Heart left ventricle (tissue), 16 donors: ENCODE measurements at places on chromosomes 16 and 17. TPM values are rescaled to one million over a fixed set of nuclear protein-coding genes. Genes with fewer than 3 reads are reported as not detected.

- DNase-seq = peak; percentile 62
These were observed 318.9 kb downstream of the MAP2K6 start for GRCh38 chr17:69733171-69734012.

- no peak for DNase-seq
These were observed 148.2 kb downstream of the C16orf78 start for GRCh38 chr16:49521734-49522325.

- no peak for DNase-seq
These were observed 385.2 kb downstream of the NPIPA8 start for GRCh38 chr16:17951378-17951777.

GRCh38 chr16:30113711-30114333 lies 485 bp upstream of the GDPD3 start:
- no peak for DNase-seq

GRCh38 chr17:2649191-2649590 lies 55.7 kb downstream of the PAFAH1B1 start:
- DNase-seq = no peak

GRCh38 chr17:17800504-17801021 lies 36.2 kb downstream of the SREBF1 start:
- no peak for DNase-seq

GRCh38 chr16:80144191-80144590 lies 396.6 kb upstream of the DYNLRB2 start:
- DNase-seq = no peak

DNA sequence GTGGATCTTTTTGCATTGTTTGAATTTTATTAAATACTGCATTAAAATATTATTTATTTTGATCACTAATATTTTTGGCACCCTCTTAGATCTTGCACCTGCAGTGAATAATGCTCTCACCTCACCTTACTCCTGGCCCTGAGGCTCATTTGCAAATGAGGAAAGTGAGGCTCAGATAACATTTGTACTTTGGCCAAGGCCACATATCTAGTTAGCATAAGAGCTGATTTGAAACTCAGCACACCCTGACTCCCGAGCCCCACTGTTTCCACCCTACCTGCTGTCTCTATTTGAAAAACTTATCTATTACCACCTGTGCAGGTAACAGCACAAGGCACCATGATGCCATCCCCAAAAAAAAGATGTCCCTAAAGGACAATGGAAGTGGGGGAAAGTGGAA lies 358.7 kb upstream of the MAF start:
- DNase-seq = no peak

DNA sequence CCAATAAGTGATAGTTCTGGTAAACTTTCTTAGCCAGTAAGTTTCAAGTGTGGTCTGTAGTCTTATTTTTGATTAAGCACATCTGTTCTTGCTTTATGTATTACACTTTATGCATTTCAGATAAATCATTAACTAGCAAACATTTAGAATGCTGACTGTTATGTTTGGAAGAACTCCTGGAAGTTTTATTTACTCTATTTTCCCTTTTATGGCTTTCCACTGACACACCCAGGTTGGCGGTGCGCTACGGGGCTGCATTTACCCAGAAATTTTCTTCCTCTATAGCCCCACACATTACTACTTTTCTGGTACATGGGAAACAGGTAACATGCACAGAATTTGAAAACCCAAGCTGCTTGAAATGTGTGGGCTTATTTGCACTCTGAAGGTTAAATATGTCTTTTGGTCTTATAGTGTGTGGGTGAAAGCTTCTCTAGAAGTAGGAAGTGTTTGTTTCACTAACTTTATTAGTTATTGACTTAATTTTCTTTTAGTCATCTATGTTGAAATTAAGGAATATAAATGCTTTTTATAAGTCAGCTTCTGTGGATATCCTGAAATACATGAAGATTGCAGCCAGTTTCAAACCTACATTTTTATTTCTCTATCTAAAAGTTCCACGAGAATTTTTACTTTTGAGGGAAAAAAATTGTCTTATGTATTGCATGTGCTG lies 203.7 kb downstream of the PHKB start:
- no peak for DNase-seq

GRCh38 chr16:79379095-79379494 lies 221.4 kb downstream of the MAF start:
- DNase-seq = no peak

DNA sequence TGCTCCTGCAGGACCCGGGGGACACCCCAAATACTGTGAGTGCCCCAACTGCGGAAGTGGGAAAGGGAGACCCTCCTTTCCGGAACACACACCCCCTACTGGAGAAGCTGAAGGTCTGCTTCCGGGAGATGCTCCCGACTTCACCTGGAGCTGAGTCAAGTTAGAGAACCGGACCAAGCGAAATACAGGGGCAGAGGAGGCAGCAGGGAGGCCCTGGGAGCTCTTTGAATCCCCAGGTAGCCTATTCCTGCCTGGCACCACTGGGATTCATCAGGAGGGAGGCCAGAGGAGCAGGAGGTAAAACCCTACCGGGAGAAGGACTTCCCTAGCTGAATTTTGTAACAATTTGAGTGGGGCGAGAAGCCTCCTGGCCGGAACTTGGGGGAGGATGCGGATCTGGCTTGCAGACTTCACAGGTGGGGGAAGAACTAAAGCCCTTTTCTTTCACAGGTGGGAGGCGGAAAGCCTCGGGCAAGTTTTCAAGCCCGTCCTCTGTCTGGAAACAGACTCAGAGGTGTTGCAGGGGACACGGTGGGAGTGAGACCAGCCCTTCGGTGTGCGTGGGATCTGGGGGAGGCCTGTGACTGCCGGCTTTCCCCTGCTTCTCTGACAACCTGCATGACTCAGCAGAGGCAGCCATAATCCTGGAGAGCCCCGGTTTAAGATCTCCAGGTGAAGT lies 22.4 kb upstream of the TEKT1 start:
- no peak for DNase-seq

DNA sequence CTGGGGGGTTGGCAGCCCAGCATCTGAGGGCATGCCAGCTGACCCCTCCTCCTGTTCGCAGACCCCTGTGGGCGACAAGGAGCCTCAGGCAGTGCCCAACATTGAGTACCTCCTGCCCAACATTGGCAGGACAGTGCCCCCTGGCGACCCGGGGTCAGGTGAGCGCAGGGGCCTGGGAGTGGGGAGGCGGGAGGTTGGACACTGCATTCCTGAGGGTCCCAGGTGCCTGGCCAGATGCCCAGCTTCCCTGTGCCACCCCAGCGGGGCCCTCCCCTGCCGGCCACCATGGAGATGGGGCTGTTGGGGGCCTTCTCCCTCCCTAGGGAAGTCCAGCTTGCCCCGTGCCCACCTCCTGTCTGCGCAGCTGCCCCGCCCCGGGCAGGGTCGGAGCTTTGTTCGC lies 70.1 kb downstream of the ARHGAP23 start:
- DNase-seq = no peak

DNA sequence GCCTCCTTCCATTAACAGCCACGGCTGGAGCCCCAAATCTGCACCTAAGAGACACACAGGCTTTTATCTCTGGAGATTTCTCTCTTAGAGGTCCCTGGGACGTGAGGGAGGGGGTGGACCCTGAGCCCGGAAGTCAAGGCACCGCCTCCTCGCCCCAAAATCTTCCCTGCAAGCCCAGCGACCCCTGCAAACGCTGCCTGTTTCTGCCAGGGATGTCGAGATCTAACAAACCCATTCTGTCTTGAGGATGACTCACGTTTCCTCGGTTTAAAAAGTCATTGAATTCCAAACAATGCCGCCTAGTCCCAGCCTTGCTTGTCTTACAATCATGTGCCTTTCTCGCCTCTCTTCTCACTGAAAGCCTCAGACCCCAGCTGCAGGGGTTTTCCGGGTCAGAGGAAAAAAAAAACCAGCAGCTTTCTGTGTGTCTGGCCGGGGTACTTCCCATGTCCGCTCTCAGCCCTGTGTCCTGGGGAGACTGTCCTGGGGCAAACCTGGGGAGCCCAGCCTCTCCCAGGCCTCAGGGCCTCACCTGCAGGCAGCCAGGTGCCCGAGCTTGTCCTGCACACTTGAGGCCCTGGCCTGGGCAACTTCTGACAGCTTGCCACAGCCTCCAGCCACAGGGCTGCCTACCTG lies 15.4 kb downstream of the ARL2BP start:
- peak; percentile 58 for DNase-seq

- no peak for DNase-seq
These were observed 957.6 kb upstream of the SOX9 start for GRCh38 chr17:71163121-71163812.

DNA sequence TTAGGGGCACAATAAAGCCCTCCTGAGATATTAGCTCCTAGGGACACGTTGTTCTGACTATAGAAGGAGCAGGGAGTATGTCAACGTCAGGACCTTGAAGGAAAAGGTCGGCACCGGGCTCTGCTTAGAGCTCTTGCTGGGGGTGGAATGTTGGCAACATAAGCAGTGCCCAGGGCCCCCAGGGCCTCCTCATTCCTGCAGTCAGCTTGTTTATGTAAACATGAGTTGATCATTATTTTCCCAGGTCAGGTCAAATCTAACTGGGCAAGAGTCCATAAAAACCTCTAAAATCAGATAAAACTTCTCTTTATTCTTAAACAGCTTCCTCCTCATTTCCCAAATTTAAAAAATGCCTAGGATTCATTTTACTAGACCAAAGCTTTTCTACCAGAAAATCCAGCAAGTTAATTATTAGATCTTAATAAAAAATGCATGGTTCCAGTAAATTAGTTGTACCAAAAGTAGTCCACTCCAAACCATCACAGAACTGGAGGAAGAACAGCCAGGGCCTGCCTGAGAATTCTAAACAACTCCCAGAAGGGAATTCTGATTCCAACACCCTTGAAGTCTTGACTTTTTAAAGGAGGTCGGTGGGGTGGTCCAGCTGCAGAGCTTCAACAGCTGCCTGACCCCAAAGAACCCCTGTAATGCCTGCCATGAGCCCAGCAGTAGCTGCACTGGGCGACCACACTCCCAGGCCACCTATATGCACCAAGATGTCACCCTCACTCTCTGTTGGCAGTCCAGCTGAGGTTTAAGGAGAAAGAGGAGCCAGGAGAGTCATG lies 54.3 kb downstream of the AMFR start:
- DNase-seq = no peak

DNA sequence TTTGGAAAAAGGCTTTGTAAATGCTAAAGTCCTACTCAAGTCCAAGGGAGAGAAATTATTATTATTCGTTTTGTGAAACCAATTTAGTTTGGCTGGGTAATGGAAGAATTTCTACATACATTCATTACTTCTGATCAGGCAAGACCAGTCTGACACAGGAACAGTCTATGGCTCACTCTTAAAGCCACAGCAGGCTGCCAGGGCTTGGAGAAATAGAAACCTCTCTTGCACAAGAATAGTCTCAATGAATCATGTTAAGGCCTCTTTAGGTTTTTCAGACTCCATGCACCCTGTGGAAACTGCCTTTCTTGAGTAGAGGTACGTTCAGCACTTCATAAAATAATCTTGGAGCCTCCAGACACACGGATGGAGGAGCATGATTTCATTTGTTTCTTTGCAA lies 167.7 kb downstream of the IRX3 start:
- no peak for DNase-seq

DNA sequence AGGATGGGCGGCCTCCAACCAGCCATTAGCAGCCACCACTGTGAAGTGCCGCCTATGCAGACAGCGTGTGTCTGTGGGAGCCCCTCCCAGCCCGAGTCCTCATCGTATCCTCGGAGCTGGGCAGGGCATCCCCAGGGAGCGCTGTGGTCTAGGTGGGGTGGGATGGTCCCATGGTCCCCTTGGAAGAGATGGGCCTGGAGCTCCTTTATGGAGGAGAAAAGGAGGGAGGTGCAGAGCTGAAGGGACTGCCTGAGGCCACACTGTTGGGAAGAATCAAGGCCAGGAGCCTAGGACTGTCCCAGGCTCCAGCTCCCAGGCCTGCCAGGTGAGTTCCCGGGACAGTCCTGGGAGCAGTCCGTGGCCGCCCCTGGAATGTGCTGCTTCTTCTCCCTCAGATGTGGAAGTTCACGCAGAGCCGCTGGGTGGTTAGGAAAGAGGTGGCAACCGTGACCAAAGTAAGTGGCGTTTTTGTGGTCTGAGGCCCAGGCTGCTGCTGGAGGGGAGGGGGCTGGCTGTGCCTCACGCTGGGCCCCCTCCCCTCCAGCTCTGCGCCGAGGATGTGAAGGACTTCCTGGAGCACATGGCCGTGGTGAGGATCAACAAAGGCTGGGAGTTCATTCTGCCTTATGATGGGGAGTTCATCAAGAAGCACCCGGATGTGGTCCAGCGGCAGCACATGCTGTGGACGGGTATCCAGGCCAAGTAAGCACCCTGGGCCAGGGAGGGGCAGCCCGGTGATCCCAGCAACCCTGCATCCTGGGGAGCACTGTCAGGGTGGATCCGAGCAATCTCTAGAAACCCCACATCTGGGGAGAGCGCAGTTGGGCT lies 27.0 kb downstream of the POLR3E start:
- no peak for DNase-seq

DNA sequence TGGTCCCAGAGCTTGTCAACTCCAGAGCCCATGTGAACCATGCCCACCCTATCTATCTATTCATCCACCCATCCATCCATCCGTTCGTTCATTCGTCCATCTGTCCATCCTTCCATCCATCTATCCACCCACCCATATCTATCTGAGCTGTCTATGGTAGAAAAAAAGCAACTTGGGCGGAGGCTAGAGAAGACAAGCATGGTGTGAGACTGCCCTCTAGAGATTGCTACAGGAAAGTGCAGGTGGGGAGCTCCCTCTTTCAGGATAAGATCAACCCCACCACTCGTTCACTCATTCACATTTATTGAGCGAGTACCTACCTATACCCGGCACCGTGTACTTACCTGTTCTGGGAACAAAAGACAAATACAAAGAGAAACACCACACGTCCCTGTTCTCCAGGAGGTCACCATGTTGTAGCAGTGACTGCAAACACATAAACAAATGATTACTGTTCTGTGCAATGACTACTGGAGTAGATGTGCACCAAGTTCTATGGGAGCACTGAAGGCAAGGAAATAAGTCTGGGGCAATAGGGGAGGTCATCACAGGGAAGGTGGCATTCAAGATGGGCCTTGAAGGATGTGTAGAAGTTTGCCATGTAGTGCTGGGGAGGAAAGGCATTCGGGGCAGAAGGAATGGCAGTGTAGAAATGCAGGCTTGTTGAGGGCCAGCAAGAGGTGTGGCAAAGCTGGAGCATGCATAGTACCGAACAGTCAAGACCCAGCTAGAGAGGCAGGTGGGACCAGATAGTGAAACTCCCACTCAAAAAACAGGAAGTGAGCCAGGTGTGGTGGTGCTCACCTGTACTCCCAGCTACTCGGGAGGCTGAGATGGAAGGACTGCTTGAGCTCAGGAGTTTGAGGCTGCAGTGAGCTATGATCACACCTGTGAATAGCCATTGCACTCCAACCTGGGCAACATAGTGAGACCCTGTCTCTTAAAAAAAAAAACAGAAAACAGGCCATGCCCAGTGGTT lies 13.4 kb upstream of the ATP5MC1 start:
- peak; percentile 54 for DNase-seq

DNA sequence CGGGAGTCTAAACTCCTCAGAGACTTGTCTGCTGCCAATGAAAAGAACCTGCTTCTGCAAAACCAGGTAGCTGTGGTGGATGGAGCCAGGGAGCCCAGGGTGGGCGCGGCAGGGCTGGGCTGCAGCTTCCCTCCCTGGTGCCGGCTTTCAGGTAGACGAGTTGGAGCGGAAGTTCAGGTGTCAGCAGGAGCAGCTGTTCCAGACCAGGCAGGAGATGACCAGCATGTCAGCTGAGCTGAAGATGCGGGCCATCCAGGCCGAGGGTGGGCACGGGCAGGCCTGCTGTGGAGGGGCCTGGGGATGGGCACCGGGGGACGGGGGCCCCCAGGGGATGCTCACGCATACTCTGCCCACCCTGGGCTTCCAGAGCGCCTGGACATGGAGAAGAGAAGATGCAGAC lies 3.2 kb upstream of the RAC3 start:
- no peak for DNase-seq

GRCh38 chr17:82107341-82107860 lies 9.4 kb upstream of the FASN start:
- DNase-seq = no peak

GRCh38 chr16:5071681-5072333 lies at the start of gene ALG1:
ALG1 (plus strand) TSS chr16:5071843; CDS start chr16:5071850, 7 bp downstream.
- peak; percentile 94 for DNase-seq

The KRT40 gene
- polyA plus RNA-seq = not detected

The ARHGDIG gene
- 11.4 TPM for polyA plus RNA-seq
